Stimulated activated CD8-positive, alpha-beta memory T cell treated with anti-CD3 and anti-CD28 coated beads, Interleukin-4, amount 100 ng/mL, for 48 hours (primary cell): ENCODE measurements at places on chromosomes 3 and 15.
A peak's percentile ranks its signal among the peaks of the same experiment; 100 is the strongest.

DNA sequence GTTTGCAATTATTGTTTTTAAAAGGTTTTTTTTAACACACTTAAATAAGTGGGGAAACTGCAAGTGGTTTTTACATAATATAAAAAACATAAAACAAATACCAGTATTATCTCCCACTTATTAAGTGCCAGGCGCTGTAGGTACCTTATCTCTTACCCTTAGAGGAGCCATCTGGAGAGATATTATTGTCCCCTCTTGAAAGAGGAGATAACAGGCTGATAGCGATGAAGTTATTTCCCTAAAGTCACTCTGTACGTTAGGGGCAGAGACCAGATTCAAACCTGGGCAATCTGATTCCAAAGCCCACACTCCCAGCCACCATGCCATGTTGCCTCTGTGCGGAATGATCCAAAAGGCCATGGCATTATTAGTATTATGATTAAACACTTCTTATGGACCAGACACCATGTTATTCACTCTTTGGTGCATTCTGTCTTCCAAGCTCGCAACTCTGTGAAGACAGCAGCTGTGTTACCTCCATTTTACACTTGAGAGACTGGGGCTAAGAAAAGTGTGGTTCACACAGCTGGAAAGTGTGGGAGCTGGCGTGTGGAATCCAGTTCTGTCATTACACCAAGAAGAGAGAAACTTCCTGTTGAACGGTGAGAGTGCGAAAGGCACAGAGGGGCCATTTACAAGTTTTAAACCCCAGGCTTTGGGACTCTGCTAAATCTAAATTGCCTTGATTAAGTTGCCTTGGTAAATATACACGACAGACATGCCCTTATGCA lies 79.9 kb upstream of the MITF start:
- DNase-seq = no peak

- no peak for DNase-seq
Measured at GRCh38 chr15:42036112-42036905, 15.5 kb upstream of the PLA2G4E start.

GRCh38 chr3:40414270-40414669 lies 27.3 kb downstream of the ENTPD3 start:
- DNase-seq = no peak

- DNase-seq = no peak
Measured at GRCh38 chr15:50134524-50135024, 15.5 kb upstream of the ATP8B4 start.

DNA sequence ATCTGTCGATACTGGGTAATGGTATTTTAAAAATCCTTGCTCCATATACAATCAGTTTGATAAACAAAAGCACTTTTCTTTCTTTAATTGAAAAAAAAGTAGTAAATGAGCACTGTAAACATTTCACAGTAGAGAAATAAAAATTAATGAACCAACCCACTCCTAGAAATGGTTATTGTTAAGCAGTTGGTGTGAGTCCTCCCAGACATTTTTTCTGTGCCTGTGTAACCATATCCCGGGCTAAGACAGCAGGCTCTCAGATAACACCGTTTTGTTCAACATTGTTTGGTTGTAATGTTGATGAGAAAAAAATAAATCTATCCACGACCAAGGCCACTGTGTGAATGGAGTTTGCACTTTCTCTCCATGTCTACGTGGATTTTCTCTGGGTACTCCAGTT lies 42.6 kb downstream of the PXK start:
- DNase-seq = no peak

GRCh38 chr15:85316244-85316934 lies 64.0 kb upstream of the AKAP13 start:
- DNase-seq = no peak

GRCh38 chr3:88150806-88151205 lies 1.0 kb downstream of the C3orf38 start:
- DNase-seq = no peak

- DNase-seq = no peak
Measured at GRCh38 chr15:45391746-45392583, 13.6 kb upstream of the GATM start.

DNA sequence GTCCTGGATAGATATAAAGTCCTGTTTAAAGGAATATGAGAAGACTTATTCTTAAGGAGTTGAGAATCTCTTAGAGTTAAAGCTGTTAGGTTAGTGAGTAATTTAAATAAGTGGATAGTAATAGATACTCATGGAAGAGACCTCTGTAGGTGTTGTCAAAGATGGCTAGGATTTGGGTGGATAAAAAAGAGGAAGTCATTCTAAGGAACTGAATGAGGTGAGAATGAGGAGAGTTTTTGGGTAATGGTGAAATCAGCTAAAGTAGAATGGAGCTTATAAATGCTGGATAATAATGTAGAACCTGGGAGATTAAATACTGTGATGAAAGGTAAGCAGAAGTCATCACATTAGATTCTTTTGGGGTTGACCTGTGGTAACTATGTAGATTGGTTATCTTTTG lies 8.1 kb downstream of the ARIH1 start:
- DNase-seq = no peak

- no peak for DNase-seq
Measured at GRCh38 chr3:16415911-16416476, 97.5 kb downstream of the RFTN1 start.

DNA sequence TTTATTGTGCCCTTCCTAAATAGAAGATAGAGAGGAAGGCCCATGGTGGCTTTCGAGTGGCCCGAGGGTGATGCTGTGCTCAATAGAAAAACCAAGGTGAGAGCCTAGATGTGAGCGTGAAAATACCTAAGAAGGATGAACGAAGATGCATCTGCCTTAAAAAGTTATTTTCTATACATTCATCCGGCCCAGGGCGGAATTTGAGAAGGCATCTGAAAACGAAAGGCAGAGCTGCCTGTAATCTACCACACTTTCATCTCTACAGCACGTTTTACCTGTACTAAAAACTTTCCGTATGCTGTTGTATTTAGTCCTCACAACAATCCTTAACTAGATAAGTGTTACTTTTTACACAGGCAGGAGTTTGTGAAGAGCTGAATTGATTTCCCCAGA lies 1.4 kb downstream of the DUT start:
- peak; percentile 27 for DNase-seq

DNA sequence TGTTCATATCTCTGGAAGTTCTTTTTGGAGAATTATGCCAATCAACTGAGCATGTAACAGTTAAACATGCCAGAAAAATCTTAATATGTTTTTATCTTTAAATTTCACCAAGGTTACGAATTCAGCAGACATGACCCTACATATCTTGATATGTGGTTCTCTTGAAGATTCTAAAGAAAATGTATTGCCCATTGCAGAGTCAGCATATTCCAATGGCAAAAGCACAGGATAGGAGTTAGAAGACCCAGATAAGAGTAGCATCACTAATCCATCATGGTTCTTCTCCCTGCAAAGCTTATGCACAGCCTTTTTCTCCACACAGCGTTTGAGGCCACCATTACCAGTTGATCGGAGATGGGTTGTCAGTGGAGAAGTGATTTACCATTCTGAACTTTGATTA lies 402.8 kb downstream of the EPHB1 start:
- no peak for DNase-seq

GRCh38 chr15:43545426-43545825 lies 28.0 kb downstream of the MAP1A start:
- DNase-seq = no peak

- DNase-seq = no peak
Measured at GRCh38 chr15:59616379-59616778, 4.8 kb downstream of the GCNT3 start.

GRCh38 chr3:183984127-183984740 lies 33.5 kb downstream of the ABCC5 start:
- DNase-seq = no peak

GRCh38 chr3:113898892-113899291 lies 48.9 kb upstream of the ZDHHC23 start:
- DNase-seq = no peak

DNA sequence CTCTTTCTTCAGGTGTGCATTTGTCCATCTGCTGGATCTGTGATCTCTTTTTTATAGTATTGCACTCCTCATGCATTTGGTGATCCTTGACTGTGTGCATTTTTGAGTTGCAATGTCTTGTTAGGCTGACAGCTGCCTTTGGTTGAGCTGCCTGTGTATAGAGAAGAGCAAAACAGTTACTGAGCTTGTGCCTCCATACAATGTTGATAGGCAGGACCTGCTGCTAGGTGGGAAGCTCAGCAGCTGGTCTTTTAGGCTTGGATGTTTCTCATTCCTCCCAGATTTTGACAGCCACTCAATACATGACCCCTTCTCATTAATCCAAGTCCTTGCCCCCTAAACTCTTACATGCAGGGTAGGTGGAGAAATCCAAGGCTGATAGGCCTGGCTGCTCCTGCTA lies 74.8 kb upstream of the PIAS1 start:
- no peak for DNase-seq

DNA sequence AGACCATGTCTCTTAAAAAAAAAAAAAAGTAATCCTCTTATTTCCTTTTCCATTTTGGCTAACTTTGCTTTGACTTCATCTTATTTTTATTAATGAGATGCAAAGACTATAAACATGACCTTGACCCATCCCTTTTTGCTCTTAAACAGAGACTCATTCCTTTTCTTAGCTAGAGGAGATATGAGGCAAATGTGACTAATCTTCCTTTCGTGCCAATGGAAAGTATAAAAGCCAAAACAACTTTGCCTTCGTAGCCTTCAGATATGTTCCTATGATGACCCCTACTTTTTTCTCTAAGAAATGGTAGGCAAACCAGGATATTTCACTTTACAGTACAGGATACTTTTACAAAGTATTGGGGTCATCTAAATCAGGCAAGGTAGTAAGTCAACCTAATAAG lies 36.9 kb upstream of the GOLGB1 start:
- no peak for DNase-seq

GRCh38 chr15:88882785-88883184 lies 12.6 kb downstream of the HAPLN3 start:
- no peak for DNase-seq

- no peak for DNase-seq
Measured at GRCh38 chr3:155871746-155872158, 1.3 kb downstream of the GMPS start.

DNA sequence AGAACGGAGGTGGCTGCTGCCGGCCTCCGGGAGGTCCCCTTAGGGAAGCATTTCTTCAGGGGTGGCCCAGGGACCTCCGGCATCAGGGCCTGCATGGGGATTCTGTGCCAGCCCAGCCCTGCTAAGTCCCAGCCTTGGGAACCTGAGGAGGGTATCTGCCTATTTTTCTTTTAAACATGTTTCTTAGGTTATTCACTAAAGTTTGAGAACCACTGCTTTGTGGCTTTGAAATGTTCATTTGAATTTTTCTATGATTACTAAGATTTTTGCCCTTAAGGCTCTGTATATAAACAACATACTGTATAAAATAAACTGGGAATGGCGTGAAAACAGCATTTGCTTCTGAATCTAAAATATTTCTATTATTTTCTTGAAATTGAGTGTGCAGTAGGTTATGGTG lies 24.4 kb downstream of the FAN1 start:
- DNase-seq = no peak

- peak; percentile 63 for DNase-seq
Measured at GRCh38 chr3:127374086-127375010, 86.5 kb upstream of the PRR20G start.

- no peak for DNase-seq
Measured at GRCh38 chr3:117995842-117996437, 1038.7 kb downstream of the IGSF11 start.
